Memory B cell (primary cell): ENCODE measurements at places on chromosomes 5 and 9.

DNA sequence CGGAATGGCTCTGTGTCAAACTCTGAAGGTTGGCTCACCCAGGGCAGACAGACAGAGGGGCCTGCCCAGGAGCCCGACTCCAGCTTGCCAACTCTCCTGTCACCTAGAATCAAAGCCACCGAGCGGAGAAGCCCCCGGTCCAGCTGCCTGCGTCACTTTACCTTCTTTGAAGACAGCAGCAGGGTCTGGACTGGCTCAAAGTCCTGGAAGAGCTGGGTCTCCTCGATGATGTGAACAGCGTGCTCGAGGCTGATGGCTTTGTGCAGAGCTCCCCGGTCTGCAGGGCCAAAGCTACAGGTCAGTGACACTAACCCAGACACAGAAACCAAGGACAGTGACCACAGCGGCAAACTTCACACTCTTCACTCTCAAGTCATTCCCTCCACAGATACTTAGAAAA is 67.9 kb downstream of the SECISBP2 start:
- DNase-seq = no peak

- no peak for DNase-seq
These were observed 974 bp downstream of the CLINT1 start for GRCh38 chr5:157857816-157858526.

- DNase-seq = no peak
These were observed 330 bp downstream of the TBC1D2 start for GRCh38 chr9:98255061-98255577.

GRCh38 chr5:37777432-37778130 is 62.3 kb downstream of the GDNF start:
- no peak for DNase-seq

GRCh38 chr5:145826895-145827674 is 8.1 kb downstream of the PRELID2 start:
- no peak for DNase-seq

GRCh38 chr5:60226128-60226527 is 332.6 kb upstream of the PDE4D start:
- no peak for DNase-seq

DNA sequence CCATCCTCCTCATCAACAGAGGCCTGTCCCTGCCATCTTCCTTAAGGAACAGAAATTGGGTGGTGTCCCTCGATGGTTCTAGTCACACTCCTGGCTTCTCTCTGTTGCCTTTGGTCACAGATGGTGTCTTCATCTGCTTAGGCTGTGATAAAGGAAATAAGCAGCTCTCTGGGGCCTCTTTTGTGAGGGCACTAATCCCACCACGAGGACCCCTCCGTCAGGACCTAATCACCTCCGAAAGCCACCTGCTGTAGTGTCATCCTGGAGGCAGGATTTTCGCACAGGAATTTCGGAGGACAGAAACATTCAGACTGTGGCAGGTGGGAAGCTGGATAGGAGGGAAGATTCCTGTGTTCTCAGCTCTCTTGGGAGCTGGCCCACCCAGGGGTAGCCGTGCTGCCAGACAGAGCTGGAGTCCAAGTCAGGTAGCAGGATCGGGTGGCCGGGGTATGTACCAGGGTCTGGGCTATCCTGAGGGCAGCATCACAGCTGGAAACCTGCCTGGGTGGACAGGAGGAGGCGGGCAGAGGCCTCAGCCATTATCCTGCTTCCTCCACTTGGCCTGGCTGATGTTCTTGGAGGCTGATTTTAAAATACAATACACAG is 59.5 kb downstream of the ANKRD33B start:
- no peak for DNase-seq

- no peak for DNase-seq
These were observed 57.4 kb upstream of the JAK2 start for GRCh38 chr9:4927701-4928100.

- no peak for DNase-seq
These were observed 115.0 kb upstream of the TLE1 start for GRCh38 chr9:81804306-81804705.

- DNase-seq = no peak
These were observed 32.3 kb downstream of the PRRX2 start for GRCh38 chr9:129697656-129698253.

DNA sequence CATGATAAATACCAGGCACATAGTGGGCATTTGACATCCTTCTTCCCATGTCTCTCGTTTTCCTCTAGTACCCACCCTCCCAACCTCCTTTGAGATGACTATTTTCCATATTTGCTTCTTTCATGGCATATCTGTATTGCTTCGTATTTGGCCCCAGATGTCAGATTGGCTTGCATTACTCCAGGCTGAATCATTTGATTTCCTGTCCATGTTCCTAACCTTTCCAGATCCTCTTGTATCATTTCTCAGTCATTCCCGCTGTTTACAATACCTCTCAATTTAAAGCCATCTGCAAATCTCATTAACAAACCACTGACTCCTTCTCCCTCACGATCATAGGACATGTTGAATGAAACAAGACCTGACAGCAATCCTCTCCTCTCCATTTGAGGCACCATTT is 19.9 kb downstream of the MTX3 start:
- no peak for DNase-seq

DNA sequence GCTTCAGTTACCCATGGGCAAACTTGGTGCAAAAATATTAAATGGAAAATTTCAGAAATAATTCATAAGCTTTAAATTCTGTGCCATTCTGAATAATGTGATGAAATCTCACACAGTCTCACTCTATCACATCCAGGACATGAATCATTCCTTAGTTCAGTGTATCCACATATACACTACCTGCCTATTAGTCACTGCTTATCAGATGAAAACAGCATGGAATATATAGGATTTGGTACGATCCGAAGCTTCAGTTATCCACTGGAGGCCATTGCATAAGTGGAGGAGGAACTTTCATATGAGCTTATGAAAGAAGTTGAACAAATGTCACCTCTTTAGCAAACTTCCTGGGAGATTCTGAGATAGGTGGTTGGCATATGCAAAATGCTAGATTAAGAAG is 64.2 kb downstream of the GAPVD1 start:
- no peak for DNase-seq

- no peak for DNase-seq
These were observed 8.5 kb downstream of the BAAT start for GRCh38 chr9:101376111-101376848.

- DNase-seq = no peak
These were observed 36.0 kb upstream of the PRLR start for GRCh38 chr5:35266276-35266675.

- no peak for DNase-seq
These were observed 223.2 kb downstream of the TLR4 start for GRCh38 chr9:117927354-117927753.

GRCh38 chr9:83554278-83554677 is 16.1 kb upstream of the FRMD3 start:
- no peak for DNase-seq

GRCh38 chr9:35078066-35078465 is 1.7 kb downstream of the FANCG start:
- no peak for DNase-seq

DNA sequence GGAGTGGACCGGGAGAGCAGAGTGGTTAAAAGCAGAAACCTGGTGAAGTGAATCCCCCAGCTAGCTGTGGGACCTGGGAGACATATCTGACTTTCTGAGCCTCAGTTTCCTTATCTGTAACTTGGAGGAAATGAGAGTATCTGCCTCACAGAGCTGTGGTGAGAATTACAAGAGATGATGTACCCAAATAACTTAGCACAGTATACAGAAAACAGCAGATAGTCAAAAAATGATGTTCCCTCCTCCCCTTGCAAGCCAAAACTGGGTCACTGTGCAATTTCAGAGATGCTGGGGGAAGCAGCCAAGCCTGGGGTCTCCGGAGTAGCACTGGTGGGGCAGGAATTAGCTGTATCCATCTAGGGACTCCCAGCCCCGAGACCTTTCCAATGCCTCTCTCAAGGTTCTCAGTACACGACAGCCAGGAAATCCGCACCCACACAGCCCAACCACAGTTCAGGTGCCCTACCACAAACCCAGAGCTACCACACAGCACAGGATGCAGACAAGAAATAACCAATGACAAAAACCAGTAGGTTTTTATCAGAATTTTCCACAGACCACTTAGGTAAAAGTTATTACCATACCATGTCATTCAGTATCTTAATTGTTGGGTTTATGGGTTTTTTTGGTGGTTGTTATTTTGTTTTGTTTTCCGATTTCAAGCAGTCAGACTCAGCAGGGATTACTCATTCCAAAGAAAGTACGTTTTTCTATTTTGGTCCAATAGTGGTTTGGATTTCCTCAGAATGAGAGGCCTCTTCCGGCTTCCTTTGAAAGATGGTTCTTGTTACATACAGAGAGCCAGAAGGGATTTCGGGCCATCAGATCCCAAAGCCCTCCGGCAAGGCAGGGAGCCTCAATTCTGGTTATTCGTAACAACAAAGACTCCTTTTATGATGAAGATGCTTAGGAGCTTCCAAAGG is 4.9 kb upstream of the HRH2 start:
- no peak for DNase-seq

- DNase-seq = no peak
These were observed 252.3 kb downstream of the DNAH5 start for GRCh38 chr5:13692172-13692571.

DNA sequence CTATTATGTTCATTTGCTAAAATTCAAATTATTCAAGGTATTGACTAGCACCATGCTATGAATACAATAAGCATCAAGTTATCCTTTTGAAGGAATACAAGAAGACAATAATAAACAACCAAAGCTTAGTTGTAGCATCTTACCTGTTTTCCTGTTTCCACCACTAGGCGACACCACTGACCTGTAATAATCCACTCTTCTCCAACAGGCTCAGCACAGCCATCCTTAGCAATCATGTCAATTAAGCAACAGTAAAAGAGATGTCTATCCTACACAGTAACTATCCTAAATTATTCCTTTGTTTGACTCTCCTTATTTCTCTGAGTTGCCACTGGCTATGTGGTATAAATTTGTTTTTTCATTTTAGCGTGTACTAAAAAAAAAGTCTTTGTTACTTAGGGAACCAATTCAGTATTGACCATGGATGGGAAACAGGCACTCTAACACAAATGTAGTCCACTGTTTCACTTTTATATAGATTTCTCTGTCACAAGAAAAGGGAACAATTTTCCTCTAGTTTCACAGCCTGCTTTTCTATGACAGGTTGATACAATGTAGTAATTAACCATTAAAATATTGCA is 46.2 kb downstream of the PCA3 start:
- DNase-seq = no peak

GRCh38 chr5:172801179-172801671 is 30.2 kb upstream of the DUSP1 start:
- no peak for DNase-seq

GRCh38 chr5:71932131-71932654 is 175.1 kb upstream of the MAP1B start:
- no peak for DNase-seq

DNA sequence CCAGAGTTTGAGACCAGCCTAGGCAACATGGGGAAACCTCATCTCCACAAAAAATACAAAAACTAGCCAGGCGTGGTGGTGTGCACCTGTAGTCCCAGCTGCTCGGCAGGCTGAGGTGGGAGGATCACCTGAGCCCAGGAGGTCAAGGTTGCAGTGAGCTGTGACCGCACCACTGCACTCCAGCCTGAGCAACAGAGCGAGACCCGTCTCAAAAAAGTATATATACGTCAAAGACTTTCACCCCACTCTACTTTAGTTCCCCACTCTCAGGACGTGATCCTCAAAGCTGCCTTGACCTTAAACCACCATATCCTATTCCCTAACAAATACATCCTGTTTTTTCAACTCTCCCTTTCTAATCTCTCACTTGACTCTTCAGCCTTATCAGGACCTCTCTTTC is 41.0 kb downstream of the PCDHGC5 start:
- DNase-seq = no peak

DNA sequence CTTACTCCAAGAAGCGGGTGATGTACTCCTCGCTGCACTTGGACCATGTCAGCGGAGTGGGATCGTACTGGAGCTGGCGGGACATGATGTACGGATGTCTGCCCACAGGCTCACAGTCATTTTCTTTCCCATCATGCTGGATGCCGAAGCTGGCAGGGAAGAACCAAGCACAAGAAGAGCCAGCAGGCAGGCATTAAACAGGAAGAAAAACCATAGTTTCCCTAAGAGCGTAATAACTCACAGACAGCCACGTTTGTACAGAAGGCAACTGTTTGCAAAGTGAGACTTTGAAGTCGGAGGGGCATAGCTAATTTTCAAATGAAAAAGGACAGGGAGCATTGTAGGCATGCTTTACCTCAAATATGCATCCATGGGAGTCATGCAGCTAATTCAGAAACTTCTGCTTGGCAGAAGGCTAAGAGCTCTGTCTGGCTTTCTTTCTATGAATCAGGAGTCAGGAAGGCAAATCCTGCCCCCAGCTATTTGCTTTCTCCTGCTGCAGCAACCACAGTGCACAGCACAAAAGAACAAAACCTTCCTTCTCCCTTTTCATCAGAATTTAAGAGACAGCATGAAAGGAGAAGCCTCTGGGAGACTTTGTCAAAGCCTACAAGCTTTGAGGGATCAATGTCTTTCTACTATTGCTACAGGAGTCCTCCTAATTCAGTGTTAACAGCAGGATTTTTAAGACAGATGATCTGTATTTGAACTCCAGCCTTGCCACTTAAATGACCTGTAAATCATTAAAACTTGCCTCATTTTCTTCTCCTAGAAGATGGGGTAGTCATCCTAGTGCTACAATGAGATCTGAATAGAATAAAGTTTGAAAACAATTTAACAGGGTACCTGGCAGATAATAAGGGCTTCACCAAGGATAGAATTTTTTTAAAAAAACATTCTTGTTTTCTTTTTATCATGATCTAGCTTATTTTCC is 209.1 kb downstream of the TARS1 start:
- no peak for DNase-seq

- no peak for DNase-seq
These were observed 4.3 kb downstream of the FOXB2 start for GRCh38 chr9:77023726-77024125.

GRCh38 chr5:126624534-126624933 is 23.8 kb downstream of the PHAX start:
- no peak for DNase-seq

GRCh38 chr9:110015759-110016158 is 192.2 kb downstream of the C9orf152 start:
- DNase-seq = no peak

GRCh38 chr5:31707329-31707728 is 68.4 kb downstream of the PDZD2 start:
- DNase-seq = no peak

- no peak for DNase-seq
These were observed 195.9 kb upstream of the RAD23B start for GRCh38 chr9:107087222-107087621.

DNA sequence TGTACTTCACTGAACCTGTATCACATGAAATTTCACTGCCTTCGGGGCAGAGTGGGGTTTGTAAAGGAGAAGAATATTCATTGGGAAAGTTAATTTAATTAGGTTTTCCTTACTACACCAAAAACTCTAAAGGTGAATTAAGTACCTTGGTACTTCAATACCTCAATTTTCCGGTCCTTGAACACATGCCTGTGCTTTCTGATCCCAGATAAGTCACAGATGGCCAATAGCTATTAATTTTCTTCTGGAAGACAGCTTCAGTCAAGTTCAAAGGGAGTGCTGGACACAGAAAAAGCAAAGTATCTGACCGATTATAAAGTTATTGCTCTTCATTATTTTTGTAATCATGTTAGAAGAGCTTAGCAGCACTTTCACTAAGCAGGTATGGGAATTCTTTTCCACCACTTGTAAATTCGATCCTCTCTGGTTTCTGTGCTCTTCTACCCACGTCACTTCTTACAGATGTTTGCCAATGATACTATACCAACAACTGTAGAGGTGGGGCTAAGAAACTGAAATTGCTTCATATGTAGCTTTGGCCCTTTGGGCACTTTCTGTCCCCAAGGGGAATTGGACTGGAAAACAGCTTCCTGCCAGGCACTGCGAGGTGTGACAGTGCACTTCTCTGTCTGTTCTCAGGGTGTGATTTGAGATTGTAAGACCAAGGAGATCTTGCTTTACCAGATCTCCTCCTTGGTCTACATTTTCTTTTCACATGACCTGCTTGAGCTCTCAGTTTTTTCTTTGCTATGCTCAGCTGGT is 164.0 kb downstream of the CCDC192 start:
- DNase-seq = no peak
